ENCODE measurements at places on chromosomes 5 and 9.
A peak's percentile ranks its signal among the peaks of the same experiment; 100 is the strongest.

GRCh38 chr9:23826120-23826629 lies at the start of gene ELAVL2:
TSS of gene ELAVL2 (minus strand) at chr9:23826240. CDS start at chr9:23762234, 64,006 bp downstream.
- DNase-seq: peak; percentile 15

GRCh38 chr5:124741711-124742496 lies 4.5 kb downstream of the ZNF608 start:
- peak; percentile 80 for DNase-seq

DNA sequence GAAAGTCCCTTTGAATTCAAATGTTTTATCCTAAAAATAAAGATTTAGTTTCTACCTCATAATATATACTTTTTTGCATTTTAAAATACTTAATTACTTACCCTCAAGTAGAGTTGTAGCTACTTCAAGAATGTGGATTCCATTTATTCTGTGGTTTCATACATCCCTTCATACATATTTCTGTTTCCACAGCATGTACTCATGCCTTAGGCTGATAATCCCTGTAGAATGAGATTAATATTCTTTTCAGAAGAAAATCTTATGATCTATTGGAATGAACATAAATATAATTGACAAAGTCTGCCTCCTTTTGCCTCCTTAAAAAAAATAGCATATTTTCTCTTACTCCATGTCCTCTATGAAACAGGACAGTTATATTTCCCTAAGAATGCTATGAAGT lies 465.7 kb downstream of the DTWD2 start:
- DNase-seq: no peak

- no peak for DNase-seq
These were observed 437.0 kb upstream of the TRPC7 start for GRCh38 chr5:136802383-136802782.

DNA sequence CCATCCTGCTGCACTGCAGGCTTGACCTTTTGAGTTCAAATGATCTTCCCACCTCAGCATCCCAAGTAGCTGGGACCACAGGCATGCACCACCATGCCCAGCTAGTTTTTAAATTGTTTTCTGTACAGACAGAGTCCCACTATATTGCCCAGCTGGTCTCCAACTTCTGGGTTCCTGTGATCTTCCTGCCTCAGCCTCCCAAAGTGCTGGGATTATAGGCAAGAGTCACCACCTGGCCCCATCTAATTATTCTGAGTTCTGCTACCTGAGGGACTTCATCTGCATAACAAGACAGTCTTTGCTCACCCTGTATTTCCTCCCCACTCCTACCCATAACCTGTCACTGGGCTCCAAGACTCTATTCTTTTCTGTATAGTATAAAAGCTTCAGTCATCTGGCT lies 54.6 kb upstream of the CEMIP2 start:
- DNase-seq: no peak

- DNase-seq: no peak
These were observed 117.7 kb upstream of the GNA14 start for GRCh38 chr9:77765781-77766259.

DNA sequence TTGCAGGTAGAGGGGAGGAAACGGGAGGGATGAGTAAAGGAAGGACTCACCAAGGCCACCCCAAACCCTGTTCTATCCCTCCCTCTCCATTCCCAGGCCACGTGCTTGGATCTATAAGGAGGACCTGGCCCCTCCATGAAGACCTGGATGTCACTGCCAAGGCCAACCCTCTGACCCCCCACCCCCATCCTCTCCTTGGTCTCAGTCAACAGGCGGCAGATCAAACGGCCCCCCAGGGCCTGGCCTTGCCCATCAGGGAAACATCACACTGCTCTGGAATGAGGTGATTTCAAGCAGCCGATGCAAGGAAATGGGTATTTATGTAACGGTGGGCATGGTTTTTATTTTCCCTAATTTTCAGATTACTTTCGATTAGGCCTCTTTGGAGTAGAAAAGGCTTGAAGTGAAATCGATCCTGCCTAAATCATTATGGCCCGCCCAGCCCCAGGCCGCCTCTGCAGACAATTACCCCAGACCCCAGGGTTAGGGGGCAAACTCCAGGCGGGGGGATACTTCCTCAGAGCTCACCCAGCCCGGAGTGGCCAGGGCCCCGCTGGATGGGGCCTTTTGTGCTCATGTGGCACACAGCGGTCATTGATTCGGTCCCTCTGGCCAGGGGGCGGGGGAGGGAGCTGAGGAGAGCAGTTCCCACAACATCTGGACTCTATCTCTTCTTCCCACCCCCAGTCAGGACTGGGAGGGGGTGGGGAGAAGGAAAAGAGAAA lies 125.3 kb downstream of the PHF2 start:
- DNase-seq: no peak

DNA sequence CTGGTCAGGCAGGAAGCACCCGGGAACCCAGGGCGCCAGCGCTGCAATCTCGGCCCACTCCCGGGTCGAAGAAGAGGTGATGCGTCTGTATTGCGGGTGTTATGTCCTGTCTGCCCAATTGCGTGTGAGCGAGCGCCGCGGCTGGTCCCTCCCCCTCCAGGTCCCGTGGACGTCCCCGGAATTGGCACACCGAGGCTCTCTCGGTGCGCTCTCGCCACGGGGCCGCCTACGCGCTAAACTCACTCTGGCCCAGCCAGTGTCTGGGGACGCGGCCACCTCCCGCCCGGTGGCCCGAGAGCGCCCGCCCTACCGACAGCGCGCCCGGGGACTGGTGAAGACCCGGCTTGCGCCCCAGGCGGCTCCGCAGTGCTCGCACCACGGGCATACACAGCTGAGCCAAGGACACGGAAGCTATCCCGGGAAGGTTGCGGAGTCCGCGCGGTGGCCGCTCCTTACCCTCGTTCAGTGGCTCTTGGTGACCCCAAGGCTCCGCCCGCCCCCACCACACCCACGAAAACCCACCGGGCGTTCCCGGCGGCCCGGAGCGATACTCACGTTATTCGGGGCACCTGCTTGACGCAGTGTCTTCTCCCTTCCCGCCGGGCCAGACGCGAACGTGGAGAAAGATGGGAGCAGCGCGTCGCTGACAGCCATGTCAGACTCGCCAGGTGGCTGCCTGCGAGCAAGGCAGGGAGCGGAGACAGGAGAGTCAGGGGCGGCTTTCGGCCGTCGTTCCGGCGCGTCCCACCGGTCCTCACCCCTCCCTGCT lies 1.0 kb downstream of the KLF4 start:
- DNase-seq: no peak

DNA sequence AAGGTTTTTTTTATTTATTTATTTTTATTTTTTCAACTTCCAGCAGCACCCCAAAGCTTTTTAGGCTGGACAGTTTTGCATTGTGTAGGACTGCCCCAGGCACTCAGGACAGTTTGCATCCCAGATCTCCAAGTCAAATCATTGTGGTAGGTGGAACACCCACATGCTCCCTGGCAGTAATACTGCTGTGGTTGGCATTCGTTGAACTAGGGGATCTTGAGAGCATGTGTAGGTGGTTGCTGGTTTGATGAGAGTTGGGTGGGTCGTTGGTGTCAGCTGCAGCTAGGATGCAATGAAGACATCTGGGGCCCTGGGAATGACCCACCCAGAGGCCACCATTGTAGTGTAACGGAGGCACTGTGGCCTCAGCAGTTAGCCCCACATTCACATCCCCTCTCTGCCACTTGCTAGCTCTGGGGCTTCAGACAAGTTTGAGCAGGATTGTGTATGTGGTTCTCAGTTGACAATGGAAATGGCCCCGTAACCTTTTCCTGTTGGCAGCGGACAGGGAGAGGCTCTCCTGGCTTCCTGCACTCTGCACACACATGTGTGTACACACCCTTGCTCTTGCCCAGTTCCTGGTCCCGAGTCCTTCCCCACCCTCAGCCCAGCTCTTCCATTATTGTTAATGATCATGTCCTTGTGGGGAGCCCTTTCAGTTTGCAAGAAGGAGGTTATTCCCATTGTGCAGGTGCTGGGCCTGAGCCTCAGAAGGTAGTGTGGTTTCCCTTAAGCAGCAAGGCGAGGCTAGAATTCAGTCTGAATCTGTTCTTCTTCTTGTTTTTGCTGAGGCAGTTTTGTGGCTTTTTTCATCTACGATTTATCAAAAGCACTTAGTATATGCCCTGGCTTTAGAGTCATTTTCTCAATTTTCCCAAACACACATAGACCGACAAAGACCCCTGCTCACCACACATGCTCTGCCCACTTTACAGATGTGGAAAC lies 46.5 kb downstream of the PPARGC1B start:
- no peak for DNase-seq

DNA sequence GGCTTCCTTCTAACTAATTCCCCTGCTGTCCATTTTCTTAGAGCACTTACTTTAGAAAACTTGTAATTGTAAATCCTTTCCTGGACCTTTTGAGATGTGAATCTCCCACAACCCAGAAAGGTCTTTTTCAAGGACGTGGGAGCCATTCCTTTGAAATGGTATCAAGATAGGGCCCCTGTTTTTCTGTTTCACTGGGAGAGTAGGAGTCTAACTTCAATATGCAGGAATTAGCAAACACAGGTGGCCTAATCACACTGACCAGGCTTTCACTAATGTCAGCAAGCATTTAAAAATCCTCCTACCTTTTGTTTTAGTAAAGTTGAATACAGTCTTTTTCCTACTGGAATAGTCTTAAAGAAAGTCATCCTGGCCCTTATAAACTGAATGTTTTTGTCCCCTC lies 558.3 kb downstream of the PTPRD start:
- no peak for DNase-seq

- no peak for DNase-seq
These were observed 6.0 kb downstream of the ST6GALNAC6 start for GRCh38 chr9:127893392-127893791.

GRCh38 chr9:136840877-136841645 lies 1.2 kb upstream of the AJM1 start:
- no peak for DNase-seq

DNA sequence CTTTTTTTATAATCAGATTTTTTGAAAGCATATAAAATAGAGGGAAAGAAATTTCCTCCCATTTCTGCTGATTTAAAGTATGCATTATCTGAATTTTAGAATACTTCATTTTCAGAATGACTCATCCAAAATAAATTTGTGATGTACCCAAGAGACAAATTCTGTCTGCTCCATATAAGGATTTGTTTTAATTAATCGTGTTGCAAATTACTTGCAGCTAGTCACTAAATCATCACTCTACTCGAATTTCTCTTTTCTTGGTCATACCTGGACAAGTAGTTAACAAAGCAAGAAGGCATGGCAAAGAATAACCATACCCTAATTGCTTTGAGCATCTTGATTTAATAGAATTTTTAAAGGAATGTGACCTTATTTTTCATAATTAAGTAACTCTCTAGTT lies 284.1 kb upstream of the GRAMD2B start:
- DNase-seq: no peak

DNA sequence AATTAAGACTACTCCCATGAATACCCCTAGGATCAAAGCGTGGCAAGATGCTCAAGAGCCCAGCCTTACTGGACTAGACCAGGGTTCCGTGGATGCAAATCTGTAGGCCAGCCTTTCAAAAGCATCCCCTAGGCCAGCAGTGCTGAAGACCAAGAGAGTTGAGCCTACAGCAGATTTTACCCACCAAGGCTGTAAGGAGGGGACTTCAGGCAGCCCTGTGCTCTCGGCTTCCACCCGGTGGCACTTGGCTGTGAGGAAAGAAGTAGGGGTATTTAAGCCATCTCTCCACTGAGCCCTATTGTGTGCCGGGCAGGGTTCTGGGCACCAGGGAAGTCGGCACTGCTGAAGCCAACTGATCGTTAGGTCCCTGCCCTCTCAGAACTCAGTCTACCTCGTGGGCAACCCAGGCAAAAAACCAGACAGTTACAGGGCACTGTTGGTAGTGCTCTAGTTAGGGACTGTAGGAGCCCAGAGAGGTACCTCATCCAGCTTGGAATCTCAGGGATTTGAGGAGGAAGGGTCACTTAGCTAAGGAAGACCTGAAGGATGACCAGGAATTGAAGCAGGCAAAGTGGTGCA lies 25.5 kb downstream of the TCF7 start:
- DNase-seq: no peak

GRCh38 chr5:178160176-178160575 lies 6.5 kb upstream of the NHP2 start:
- DNase-seq: no peak

DNA sequence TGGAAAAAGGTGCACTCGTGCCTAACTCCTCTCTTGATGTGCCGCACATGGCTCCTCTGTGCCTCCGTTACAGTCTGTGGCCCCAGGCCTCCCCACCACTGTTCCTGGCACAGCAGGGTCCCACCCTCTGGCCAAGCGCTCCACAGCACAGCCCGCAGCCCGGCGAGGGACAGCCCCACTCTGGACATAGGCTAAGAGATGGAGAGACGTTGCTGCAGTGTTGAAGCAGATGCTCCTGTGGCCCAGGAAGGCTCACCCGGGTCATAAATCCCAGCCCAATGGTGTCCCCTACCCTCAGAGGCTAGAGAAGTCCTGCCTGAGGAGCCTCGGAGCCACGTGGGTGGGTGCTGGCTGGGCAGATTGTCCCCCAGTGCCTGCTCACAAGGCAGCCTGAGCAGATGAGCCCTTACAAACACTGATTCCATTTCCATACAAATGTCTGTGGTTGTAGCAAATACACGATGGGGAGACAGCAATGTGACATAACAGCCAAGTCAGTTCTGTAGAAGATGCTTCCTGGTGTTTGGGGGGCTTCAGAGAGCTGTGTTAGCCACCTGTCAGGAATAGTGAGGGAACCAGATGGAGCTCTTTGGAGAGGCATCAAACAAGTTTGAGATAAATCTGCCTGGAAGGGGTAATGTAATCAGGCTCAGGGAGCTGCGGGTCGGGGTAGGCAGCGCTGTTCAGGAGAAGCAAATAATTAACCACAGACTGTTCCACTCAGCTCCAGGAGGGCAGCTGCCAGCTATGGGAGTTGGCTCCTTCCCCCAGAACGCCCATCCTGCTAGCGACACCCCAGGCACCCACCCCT lies 41.7 kb downstream of the C5orf15 start:
- DNase-seq: no peak

- no peak for DNase-seq
These were observed 1883.7 kb upstream of the C9orf72 start for GRCh38 chr9:29456940-29457339.

DNA sequence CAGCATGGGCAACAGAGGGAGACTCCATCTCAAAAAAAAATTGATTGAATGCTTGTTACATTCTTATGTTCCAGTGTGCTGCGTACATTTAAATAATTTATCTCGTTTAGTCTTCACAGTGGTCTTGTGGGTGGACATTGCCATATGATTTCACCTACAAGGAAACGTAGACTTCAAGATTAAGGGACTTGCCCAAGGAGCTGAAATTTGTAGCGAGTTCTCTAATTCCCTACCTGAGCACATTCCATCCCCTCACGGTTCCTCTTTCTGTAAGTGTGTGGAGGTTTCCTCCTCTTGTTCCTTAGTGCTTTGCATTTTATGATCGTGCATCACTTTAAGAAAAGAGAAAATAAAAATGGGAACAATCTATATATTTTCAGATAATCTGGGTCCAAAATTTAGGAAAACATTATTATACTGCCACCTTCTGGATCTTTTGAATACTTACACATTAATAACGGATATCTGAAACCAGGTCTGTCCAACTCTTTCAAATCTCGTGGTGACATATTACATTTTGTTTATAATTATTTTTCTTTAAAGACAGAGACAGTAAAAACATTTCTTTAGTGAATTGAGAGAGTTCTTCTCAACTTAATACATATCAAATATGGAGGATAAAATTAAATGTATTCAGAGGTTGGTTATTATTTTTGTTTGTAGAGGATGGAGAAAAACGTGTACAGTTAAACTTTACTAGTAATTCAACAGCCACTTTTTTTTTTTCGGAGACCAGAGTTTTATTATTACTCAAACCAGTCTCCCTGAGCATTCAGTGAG lies 29.9 kb upstream of the C7 start:
- no peak for DNase-seq

- DNase-seq: no peak
These were observed 213.6 kb downstream of the DAB2IP start for GRCh38 chr9:121865060-121865459.

- no peak for DNase-seq
These were observed 23.7 kb upstream of the OTULINL start for GRCh38 chr5:14557791-14558415.
